ENCODE measurements at places on chromosomes 7 and 10. TPM values are rescaled to one million over a fixed set of nuclear protein-coding genes. Genes with fewer than 3 reads are reported as not detected.

DNA sequence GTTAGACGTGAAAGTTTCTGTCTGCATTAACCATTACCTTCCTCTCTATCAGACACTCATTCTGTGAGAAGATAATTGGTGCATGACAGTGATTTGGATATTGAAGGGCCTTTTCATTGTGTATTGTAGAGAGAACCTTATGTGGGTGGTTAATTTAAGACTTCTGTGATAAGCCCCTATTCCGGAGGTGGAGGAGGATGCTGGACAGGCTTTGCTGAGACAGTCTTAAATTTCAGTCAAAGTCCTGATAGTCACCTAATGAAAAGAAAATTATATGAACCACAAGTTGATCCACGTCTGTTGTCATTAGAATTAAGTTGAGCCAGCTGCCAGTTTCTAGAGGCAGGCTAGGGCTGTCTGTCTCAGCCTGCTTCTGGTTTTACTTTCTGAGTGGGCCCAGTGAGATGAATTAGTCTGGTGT is 62.9 kb downstream of the CELF2 start:
- DNase-seq = no peak

The ABCB4 gene
- 1.1 TPM for total RNA-seq

DNA sequence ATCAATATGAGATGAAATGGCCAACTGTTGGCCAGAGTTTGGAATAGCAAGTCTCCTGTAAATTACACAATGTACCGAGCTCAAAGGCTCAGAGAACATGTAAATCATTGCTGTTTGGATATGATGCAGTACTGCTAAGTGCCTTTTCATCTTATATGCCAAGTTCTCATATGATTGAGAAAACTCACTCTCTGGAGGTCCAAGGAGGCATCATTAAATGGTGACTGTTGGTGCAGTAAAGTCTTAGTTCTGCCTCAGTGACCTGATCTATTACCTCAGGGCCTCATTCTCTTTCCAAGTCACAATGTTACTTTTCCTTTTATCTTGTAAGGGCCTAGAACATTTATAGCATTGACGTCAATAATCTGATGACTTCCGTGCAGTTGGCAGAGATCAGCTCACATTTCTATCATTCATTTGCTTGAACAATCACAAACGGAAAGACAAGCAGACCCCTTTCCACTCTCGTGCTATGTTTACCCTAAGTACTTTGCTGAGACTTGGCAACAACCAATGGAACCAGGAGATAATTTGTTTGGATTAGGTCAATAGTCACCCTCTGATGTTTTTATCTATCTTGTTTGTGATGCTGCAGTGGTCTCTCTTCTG is 32.6 kb upstream of the PDK4 start:
- no peak for DNase-seq

GRCh38 chr7:94333810-94334209 is 60.9 kb upstream of the COL1A2 start:
- DNase-seq = no peak

The PRSS2 gene
- not detected for total RNA-seq

GRCh38 chr10:5762531-5762930 is 50.7 kb downstream of the GDI2 start:
- DNase-seq = no peak

Measured in HT1080 (cell line).